OCI-M1 (cell line): ENCODE measurements at places on chromosomes 4 and X.
A peak's percentile ranks its signal among the peaks of the same experiment; 100 is the strongest.

GRCh38 chr4:20486433-20486832 is 213.8 kb upstream of the PACRGL start:
- DNase-seq: no peak

- no peak for DNase-seq
These were observed 61.9 kb downstream of the SLC9A6 start for GRCh38 chrX:136047016-136047642.

DNA sequence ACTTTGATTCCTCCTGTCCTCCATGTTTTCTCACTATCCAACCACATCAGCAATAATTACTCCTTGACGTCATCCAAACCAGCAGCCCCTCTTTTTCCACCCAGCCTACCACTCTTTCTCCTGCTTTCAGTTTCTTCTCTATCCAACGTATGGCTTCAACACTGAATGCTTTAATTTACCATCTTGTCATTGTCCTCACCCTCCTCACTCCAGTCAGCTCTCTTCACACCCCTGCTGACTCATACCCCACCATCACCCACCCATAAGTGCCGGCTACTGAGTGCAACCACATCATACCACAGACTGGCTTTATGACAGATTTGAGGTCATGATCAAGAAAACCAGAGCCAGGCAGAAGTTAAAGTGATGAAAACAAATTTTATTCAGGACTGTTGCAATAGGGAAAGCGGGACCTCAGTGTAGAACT is 9.8 kb upstream of the ANXA5 start:
- DNase-seq: peak; percentile 74

DNA sequence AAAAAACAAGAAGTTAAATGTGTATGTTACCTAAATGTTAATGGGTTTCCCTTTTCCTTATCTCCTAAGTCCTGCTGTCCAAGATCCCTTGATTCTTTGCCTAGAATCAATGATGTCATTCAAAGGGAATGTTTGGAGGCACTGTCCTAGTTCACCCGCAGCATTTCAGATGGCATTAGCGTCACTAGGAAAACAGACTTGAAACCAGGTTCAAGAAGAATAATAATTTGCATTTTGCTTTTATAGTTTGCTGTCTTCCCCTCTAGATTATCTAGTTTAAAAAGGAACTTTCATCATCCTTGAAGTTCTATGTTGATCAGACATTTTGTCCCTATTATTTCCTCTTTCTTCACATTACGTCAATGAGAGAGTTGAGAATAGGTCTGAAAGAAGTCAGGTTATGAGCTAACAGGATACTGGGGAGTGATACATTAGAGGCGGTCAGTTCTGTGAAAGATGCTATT is 234.1 kb upstream of the PGRMC2 start:
- DNase-seq: peak; percentile 51

GRCh38 chr4:4759232-4759631 is 100.2 kb upstream of the MSX1 start:
- no peak for DNase-seq
